Activated CD4-positive, alpha-beta T cell treated with anti-CD3 and anti-CD28 coated beads, Interleukin-2, amount 50 U/mL, for 1 hour (primary cell): ENCODE measurements at places on chromosomes 2 and 18.

DNA sequence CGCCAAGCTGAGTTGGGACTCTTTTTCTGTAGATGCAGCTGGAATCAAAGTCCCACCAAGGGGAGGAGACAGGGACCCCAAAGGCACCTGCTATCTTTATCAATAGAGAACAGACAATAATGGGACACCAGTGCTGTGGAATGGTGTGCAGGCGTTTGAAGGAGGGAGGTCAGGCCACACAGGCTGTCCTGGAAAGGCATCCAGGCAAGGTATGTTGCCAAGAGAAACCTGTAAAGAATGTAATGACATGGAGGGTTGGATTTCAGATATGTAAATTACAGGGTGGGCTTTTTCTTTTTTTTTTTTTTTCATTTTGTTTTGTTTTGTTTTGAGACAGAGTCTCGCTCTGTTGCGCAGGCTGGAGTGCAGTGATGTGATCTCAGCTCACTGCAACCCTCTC is 9.7 kb upstream of the NMUR1 start:
- no peak for DNase-seq

GRCh38 chr2:236236559-236237452 is 27.4 kb downstream of the ASB18 start:
- DNase-seq = no peak

- no peak for DNase-seq
Observed at GRCh38 chr2:69931832-69932595, 17.1 kb downstream of the MXD1 start.

- DNase-seq = no peak
Observed at GRCh38 chr2:53442783-53443182, 324.8 kb upstream of the CHAC2 start.

- DNase-seq = no peak
Observed at GRCh38 chr18:75393721-75394120, 33.8 kb downstream of the SMIM21 start.

- no peak for DNase-seq
Observed at GRCh38 chr18:57698571-57699276, 77.1 kb upstream of the NARS1 start.

GRCh38 chr2:73920577-73921545 is 5.8 kb upstream of the DGUOK start:
- peak; percentile 31 for DNase-seq

DNA sequence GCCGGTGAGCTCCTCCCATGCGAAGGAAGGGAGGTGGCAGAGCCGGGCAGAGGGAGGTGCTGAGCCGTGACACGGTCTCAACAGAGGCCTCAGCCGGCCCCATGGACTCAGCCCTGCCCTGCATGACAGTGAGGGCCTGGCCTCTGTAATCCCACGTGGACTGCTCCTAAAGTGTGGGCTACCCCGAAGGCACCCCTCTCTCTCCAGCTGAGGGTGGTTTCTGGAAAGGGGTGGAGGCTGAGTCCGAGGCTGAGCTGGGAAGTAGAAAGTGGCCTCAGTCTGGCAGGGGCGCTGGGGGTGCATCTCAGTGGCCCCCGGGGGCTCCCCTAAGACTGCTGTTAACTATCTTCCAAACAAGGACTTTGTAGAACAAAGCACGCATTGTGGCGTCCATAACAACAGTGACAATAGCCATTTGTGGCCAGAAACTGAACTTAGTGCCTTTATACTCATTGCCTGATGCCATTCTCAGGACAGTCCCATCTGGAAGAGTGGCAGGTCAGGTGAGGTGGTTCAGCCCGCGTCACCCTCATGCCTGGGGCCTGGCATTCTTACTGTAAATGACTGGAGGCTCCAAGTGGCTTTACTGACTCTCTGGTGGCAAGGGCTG is 192.4 kb downstream of the TWIST2 start:
- DNase-seq = no peak

DNA sequence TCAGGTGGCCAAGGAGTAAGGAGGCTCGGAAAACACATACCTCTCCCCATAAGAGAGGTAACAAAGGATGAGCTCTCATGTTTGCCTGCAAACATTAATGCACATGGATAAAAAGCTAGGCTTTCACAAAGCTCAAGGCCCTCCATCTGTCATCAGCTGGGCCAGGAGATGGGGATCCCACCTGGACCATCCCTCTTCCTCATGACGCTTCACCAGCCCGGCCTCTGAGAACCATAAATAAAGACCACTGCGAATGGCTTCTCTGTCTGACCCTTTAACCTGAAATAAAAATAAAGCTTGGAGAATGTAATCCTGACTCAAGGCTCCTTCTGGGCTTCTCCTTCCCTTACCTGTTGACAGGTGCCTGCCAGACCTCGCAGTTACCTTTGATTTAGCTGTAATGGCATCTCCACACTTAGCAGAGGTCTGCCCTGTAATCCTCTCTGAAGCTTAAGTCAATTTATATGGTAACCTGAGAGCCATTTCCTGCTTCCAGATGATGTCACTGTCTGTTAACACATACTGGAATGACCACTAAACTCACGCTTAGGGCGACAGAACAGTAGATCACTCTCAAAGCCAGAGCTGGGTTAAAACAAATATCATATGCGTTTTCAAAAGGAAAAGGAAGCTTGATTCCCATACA is 29.3 kb upstream of the FOXI3 start:
- DNase-seq = no peak

GRCh38 chr2:187586011-187586641 is 31.9 kb upstream of the TFPI start:
- DNase-seq = no peak

DNA sequence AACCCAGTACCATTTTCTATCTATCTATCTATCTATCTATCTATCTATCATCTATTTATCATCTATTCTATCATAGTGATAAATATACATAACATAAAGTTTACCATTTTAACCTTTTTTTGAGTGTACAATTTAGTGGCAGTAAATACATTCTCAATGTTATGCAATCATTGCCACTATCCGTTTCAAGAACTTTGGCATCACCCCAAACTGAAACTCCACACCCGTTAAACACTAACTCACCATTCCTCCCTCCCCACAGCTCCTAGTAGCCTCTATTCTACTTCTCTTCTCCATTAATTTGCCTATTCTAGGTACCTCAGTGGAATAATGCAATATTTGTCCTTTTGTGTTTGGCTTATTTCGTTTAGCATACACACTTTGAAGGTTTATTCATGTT is 82.5 kb upstream of the KCNE4 start:
- no peak for DNase-seq

DNA sequence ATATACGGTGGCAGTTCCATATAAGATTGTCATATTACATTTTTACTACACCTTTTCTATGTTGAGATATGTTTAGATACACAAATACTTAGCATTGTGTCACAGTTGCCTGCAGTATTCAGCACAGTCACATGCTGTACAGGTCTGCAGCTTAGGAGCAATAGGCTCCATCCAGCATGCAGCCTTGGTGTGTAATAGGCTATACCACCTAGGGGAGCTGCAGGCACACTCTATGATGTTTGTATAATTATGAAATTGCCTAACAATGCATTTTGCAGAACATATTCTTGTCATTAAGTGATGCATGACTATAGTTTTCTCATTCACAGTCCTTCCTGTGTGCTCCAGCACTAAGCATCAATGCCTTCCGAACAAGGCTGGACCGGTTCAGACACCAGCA is 133.4 kb downstream of the NDUFA10 start:
- no peak for DNase-seq

DNA sequence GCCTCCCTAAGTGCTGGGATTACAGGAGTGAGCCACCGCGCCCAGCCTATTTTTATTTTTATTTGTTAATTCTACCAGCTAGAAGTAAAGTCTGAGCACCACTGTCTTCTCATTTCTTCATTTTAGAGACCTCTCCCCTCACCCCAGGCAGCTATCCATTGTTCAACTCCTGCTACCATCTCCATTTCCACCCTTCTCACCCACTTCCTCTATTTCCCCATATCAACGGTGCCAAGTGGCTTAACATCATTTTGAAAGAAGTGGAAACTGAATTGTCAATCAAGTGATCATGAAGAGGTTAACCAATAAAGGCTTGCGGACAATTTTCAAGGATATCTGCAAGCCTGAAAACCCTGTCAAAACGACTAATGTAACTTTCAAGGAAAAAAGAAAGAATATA is 323.1 kb downstream of the NBAS start:
- no peak for DNase-seq

- DNase-seq = no peak
Observed at GRCh38 chr18:56000041-56000440, 412.0 kb upstream of the TCF4 start.
